ENCODE measurements at places on chromosomes 6 and 20. TPM values are rescaled to one million over a fixed set of nuclear protein-coding genes. Genes with fewer than 3 reads are reported as not detected.

DNA sequence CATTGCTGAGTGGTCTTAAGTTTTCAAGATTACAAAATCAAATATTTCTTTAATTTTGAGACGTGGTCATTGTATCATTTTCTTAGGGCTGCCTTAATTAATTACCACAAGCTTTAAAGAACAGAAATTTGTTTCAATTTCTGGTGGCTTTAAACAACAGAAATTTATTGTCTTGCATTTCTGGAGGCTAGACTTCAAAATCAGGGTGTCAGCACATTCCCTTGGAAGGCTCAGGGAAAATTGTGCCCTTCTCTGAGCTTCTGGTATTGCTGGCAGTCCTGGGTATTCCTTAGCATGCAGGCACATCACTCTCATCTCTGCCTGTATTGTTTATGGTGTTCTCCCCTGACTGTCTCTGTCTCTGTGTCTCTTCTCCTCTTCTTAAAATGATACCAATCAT lies 76.0 kb upstream of the PCSK2 start:
- no peak for DNase-seq

The PTCRA gene
- not detected for total RNA-seq

DNA sequence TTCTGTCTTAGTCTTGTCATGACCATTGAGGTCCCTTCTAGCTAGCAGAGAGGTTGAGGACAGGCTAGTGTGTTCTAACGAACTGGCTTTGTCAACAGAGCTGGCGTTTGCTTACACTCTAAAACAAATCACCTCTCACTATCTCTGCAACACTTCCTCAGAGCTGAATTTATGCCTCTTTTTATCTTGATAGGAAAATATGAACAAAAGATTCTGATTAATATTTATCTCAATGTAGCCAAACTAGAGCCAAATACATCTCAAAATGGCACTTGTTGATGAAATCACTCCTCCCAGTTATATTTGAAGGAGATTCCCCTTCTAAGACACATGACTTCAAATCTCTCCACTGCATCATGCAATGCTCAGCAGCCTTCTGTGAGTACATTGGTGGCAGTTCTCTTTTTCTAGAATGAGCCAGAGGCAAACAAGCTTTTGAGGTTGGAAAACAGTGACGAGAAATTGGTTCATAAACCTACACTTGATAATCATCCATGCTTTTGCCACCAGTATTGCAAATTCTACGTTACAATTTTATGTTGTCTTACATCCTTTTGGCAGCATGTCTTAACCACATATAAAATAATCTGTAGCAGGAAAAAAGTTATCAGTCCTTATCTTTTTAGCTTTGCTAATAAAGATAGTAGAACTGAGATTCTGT lies 615.7 kb upstream of the CITED2 start:
- no peak for DNase-seq

GRCh38 chr6:135837735-135838449 lies 13.6 kb upstream of the PDE7B start:
- no peak for DNase-seq

DNA sequence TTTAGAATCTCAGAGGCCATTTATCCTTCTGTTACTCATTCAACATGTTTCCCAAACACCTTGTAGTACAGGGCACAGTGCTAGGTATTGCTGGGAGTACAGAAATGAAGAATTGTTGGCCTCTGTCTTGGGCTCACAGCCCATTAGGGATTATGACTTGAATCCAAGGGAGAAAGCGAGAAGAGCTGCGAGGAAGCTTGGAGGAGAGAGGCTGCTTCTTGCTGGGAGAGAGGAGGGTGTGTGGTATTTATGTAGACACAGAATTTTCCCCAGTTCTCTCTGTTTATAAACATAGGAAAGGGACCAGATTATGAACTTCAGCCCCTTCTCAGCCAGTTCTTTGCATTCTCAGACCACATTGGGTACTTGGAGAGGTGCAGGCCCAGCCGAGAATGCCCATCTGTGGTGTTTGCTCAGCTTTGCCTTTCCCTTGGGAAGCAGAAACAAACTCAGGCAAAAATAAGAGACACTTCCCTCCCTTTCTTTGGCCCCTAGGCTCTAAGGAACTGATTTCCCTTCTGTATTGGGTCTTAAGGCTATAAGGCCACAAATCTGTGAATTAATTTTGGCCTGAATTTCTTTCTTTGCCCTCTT lies 17.9 kb downstream of the CHMP4B start:
- no peak for DNase-seq

- DNase-seq: no peak
Measured at GRCh38 chr20:50434653-50435396, 75.4 kb upstream of the PTPN1 start.

GRCh38 chr6:33744001-33744848 lies 2.5 kb downstream of the IP6K3 start:
- DNase-seq: peak; percentile 53

The NOX3 gene
- total RNA-seq: not detected

- no peak for DNase-seq
Measured at GRCh38 chr6:108002365-108003221, 44.6 kb upstream of the SEC63 start.

The TNF gene
- 0.60 TPM for total RNA-seq

The BTN1A1 gene
- total RNA-seq: 0.11 TPM

The ENPP1 gene
- total RNA-seq: 7.2 TPM
